ENCODE measurements at places on chromosomes 4 and X.

DNA sequence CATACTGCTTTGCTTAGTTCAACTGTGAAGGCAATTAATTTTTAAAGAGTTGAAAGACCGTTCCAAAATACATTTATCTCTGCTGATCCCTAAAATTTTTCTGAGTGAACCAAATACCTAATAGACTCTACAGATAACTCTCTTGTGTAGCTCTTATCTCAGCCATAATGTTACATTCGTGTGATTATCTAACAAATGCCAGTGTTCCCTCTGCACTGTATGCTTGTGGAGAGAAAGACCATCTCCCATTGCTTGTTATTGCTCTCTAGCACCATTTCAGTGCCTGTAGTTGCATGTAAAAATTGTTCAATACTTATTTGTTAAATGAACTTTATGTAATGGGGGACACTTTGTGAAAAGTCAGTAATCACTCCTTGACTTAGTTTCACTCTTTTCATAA, 81.3 kb upstream of the ATOH1 start:
- no peak for DNase-seq

DNA sequence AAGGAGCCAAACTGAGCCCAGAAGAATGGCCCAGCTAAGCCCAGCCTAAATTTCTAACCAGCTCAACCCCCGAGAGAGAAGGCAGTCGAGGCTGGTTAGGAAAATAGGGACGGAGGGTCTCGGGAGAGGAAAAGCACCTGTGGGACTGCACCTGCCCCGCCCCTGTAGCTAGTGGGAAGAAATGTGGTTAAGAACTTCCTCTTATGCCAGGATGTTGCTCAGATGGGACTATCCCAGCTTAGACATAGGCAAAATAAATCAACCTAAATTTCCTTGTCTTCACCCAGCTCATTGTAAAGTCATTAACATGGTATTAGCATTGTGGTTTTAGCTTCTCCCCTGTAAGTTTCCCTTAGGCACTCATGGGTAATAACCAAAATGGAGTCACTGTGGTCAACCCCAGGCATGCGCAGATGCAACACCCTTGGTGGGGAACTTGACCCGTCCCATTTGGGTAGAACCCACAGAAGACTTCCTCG, 86.8 kb downstream of the ZNF718 start:
- no peak for DNase-seq

DNA sequence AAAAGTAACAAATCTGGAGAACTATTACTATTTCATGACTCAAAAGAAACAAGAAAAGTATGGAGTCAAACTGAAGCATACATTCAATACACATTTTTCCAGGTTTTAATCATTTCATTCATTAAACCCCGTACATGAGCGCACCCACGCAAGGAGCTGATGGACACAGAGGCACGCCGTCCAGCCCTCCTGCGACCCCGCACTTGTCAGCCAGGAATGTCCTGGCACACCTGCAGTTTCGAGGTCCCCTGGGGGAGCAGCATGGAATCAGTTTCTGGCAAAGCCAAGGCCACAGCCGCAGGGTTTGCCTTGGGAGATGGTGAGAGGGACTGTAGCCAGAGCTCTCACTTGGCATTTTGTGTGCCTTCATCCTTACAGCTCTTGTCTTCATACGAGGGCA, 12.8 kb upstream of the SLC2A9 start:
- DNase-seq = no peak

DNA sequence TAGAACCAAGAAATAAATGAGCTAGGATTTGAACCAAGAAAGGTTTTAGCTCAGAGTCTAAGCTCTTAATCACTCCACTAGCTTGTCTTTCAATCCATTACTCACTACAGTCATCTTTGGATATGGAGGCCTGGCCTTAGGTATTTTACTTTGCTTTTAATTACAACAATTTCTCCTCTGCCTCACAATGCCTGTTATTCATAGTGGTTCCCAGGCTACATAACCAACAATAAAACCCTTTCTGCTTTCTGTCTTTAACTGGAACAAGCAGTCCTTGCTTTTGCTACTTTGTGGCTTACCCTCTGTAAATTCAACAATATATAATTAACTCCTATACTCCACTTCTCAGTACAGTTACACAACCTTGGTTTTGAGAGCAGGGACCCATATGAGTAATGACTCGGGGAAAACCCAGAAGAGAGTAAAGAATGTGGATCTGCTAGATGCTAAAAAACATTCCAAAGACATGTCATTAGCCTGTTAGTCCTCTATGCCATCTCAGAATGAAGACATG, 94.7 kb upstream of the NAP1L5 start:
- DNase-seq = no peak

DNA sequence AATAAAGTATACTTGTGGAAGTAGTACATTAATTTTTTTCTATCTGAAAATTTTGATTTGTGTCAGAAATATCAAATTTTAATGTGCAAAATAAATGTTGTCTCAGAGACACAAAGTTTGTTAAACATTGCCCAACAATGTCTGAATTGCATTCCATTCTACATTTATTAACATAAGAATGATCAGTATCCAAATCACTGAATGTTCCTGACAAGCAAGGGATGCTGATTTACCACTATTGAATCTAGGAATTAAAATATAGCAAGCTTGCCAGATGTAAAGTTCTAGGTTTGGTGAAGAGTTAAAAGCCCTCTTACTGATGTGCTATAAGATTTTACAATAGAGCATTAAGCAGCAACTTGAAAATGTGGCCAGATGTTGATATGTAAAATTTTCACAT, 489.2 kb upstream of the CTSO start:
- DNase-seq = no peak

- no peak for DNase-seq
Observed at GRCh38 chr4:2075171-2075986, 16.3 kb downstream of the NAT8L start.

GRCh38 chrX:13473442-13474163, 95.8 kb upstream of the EGFL6 start:
- no peak for DNase-seq

- DNase-seq = no peak
Observed at GRCh38 chr4:159145318-159145991, 42.6 kb downstream of the RAPGEF2 start.

GRCh38 chr4:145808021-145808650, 128.2 kb downstream of the C4orf51 start:
- peak; percentile 88 for DNase-seq

GRCh38 chr4:147820975-147821374, 89.1 kb downstream of the ARHGAP10 start:
- DNase-seq = no peak

DNA sequence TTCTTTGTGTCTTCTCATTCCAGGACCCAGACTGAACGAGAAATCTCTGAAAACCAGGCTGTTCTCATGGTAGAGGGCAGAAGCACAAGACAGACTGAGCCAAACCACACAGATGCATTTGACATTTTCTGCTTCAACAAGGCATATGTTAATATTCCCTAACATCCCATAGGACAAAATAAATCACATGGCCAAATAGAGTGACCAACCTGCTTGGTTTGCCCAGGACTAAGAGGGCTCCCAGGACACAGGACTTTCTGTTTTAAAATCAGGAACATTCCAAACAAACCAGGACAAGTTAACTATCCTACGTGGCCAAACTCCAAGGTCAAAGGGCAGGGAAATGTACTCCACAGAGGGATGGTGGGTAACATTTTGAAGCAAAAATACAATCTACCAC, 11.7 kb downstream of the CTPS2 start:
- no peak for DNase-seq

DNA sequence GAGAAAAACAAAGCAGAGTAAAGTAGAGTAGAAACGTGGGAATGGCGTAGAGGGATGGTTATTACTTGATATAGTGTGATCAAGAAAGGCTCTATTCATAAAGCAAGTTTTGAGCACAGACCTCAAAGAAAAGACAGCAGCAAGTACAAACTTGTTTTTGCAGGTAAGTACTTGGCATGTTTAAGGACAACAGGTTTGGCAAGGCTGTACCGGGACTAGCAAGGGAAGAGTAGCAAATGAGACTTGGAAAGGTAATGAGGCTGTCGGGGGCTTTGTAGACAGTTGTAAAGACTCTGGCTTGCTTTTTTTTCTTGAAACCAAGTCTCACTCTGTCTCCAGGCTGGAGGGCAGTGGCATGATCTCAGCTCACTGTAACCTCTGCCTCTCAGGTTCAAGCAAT, 40.9 kb downstream of the NEK1 start:
- DNase-seq = no peak

DNA sequence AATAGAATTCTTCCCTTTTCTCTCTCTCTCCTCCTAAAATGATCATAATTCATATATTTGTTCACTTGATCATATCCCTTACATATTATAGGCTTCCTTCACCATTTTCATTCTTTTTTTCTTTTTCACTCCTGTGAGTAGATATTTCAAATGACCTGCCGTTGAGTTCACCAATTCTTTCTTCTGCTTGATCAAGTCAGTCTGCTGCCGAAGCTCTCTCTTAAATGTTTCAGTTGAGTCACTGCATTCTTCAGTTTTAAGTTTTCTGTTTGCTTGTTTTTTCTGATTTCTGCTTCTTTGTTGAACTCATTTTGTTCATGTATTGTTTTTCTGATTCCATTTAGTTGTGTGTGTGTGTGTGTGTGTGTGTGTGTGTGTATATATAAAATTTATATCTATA, 354.3 kb downstream of the GPAT3 start:
- DNase-seq = no peak

- no peak for DNase-seq
Observed at GRCh38 chr4:147943159-147943638, 211.3 kb downstream of the ARHGAP10 start.

- DNase-seq = no peak
Observed at GRCh38 chrX:113728937-113729336, 854.9 kb upstream of the HTR2C start.

- no peak for DNase-seq
Observed at GRCh38 chr4:161585011-161585410, 578.8 kb downstream of the FSTL5 start.

GRCh38 chr4:16807355-16807754, 91.1 kb downstream of the LDB2 start:
- no peak for DNase-seq

DNA sequence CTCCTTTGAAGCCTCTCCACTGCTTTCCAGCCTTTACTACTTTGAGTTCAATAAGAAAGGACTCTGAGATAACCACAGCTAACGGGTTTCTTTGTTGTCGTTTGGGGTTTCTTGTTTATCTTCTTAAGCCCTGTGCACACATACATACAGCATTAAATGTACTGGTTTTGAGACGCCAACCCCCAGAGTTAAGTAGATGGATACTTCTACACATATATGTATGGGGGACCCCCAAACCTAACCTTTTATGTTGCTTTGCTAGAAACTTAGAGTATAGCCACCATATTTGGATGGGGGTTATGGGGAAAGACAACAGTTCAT, 697 bp downstream of the CEP135 start:
- DNase-seq = no peak

- no peak for DNase-seq
Observed at GRCh38 chr4:113773756-113774155, 12.2 kb upstream of the CAMK2D start.

- DNase-seq = no peak
Observed at GRCh38 chr4:128583753-128584712, 225.5 kb upstream of the JADE1 start.

Data from SW 1271 (cell line).